ENCODE measurements at places on chromosomes 5 and 9.

- DNase-seq = no peak
Observed at GRCh38 chr5:40483316-40483715, 196.4 kb upstream of the PTGER4 start.

DNA sequence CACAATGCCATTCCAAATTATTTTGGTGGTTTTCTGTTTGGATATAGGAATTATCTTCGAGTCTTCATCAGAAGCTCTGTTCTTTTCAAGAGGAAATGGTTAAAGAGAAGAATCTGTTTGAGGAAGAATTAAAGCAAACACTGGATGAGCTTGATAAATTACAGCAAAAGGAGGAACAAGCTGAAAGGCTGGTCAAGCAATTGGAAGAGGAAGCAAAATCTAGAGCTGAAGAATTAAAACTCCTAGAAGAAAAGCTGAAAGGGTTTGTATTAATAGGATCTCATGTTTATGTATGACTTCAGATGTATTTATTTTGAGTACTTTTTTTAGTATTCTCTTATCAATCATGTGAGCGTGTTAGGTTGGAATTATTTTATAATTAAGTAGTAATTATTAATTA is 15.0 kb downstream of the HMMR start:
- DNase-seq = no peak

DNA sequence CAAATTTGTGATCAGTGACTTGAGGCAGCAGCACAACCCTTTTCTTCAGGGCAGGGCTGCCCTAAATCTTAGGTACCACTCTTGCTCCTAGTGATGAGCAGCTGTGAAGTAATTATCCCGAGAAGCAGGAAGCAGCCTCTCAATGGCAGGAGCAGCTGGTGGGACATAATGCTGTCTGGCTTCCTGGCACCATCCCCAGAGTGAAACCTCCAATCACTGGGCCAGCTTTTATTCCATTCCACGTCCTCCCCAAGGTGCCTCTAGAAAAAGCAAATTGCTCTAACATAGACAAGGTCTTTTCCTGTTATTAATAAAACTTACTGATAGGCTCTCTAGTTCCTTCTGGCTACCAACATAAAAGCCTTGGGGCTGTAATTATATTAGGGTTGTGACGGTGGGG is 154.0 kb downstream of the FRMD3 start:
- DNase-seq = no peak

DNA sequence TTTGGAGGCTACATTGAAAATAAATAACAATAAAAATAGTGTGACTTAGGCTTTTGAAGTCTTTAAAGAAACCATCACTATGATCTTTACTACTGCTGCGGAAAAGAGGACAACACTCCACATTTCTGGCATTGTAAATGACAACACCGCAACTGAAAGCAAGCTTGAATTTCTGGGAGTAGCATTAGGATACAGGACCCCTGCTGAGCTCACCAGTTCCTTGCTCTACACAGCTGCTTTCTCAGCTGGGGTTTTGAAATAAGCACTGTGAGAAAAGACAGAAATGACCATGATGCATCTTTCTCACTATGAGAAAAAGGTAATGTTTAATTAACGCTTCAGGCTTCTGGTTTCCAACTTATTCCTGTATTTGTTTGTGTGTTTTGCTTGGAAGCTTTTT is 168.0 kb downstream of the TAF11L14 start:
- no peak for DNase-seq

GRCh38 chr5:171424726-171425125 is 5.3 kb downstream of the FGF18 start:
- no peak for DNase-seq

DNA sequence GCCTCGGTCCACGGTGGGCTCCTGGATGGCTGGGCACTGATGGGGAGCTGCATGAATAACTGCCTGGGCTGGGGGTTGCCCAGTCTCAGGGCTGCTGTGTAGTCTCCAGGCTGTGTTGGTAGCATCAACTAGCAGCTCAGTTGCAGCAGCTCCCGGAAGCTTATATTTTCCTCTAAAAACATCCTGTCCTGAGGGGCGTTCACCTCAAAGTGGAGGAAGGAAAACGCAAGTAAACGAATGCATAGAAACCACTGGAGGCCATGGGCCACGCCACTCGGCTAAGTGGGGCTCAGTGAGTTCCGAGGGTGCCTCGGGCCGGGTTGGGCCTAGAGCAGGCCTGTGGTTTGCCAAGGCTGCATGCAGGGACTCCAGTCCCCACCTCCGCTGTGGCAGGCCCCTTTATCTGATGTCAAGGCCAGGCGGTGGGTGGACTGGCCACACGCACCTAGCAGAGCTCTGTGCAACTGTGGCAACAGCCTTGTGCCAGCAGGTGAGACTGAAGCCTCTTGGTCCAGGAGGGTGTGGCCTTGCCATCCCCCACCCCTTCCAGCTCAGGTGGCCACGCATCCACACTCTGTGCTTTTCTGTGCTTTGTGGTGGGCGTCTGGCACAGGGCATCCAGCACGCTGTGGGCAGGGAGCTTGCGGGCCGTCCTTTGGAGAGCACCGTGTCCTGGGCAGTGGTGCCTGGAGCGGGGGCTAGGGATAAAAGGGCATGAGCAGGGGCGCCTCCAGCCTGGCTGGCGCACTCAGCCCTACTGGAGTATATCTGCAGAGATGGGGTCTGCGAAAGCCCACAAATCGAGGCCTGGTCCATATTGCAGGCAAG is 15.1 kb downstream of the TCF7 start:
- no peak for DNase-seq

DNA sequence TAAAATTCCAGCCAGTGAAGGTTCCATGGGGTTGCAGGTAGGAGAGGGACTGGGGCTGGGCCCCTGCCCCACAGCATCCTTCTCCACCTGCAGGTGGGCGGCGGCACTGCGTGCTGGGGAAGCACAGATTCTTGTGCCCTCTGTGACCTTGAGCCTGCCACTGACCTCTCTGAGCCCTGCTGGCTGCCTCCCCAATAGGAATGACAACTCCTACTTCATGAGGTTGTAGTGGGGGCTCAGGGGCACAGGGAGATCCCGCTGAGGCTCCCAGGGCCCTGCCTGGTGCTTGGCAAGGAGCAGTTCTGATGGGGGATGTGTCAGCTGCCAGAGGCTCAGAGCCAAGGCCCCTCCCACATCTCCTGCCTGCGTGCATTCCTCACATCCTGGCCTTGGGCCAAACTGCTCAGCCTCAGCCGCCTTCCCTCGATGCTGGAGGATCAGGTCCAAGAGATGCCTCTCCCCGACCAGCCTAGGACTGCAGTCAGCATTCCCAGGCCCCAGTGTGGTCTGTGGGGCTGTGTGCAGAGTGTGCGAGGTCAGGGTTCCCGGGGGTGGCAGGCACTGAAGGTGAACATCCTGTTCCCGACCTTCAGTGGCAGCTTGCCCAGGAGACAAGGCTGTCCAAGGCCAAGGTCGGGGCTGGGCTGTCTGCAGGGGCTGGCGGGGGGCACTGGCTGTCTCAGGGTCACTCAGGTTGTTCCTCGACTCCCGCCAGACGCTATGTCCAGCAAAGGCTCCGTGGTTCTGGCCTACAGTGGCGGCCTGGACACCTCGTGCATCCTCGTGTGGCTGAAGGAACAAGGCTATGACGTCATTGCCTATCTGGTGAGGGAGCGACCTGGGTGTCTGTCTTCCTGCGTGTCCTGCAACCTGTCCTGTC is 7.0 kb downstream of the ASS1 start:
- DNase-seq = no peak

DNA sequence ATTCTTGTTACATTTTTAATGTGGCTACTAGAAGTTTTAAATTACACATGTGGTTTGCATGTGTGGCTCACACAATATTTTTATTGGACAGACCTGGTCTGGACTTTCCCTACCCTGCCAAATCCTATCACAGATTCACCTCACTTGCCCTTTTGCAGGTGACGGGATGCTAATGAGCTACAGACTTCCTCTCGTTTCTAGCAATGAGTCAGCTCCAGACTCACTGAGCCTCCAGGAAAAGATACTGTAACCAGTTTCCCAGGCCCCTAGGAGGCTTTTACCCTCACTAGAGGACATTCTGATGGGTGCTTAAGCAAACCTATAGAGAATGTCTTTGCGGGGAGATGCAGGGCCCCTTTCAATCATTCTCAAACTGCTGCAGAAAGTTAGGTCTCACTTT is 135.4 kb downstream of the WDR41 start:
- DNase-seq = no peak

GRCh38 chr9:84062538-84062937 is 81.9 kb downstream of the RMI1 start:
- no peak for DNase-seq

GRCh38 chr9:77751341-77752091 is 103.4 kb upstream of the GNA14 start:
- no peak for DNase-seq

DNA sequence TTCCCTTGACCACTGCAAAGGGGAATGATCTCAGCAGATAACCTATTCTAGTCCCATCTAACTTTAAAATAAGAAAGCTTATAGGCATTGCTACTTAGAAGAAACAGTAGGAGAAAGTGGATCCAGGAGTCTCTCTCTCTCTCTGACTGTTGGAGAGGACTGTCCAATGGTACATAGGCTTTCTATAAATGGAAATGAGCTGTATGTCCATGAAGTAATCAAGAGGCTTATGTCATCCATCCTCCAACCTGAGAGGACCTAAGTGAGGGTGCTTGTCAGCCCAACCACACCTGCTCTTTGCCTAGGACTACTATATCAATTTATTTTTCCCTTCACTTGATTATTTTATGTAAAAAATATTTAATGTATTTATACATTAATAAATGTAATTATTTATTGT is 172.3 kb downstream of the PAPPA start:
- no peak for DNase-seq

DNA sequence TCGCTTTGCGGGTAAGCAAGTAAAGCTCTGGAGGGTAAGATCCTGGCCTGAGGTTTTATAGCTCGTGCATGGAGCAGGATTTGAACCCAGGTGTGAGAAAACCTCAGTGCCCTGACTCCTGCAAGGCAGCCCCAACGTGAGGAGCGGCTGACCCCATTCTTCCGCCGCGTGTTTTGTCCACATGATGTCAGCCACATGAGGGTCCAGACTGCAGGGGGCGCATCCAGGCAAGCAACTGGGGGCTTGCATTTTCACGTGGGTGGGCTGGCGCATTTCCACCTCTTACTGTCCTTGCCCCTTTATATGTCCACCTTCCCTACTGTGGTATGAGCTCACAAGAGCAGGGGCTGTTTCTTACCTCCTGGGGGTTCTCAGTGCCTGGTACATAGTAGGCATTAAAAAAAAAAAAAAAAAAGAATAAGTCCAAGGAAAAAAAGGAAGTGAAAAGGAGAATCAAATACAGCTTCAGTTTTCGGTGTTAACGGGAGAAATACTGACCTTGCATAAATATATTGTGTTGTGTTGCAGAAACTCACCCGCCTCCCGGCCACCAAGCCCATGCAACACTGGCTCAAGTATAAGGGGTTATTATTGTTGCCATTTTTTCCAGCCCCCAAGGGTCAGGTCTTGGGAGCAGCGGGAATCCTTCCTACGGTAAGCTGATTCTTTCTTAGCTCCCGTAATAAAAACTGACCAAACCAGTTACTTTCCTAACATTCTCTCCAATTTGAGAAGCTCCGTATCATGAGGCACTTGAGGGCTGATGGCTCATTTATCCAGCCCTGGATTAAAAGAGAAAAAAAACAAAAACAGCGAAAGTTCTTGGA is 15.0 kb downstream of the TLX3 start:
- DNase-seq = no peak

DNA sequence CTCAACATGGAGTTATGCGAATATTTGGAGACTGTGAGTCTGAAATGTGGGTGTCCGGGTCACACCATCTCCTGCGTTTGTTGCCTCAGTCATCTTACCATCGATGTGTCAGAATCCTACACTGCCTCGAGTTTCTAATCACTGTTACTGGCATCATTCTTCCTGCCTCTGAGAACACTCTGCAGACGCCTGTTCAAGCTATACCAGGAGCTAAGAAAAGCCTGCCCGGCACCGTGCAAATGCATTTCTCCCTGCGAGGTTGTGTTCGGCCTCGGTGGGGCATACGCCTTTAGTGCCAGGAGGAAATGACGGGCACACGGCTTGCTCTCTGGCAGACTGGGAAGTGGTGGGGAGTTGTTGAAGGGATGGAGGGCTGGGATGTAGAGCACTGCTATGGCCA is 31.2 kb upstream of the SLC25A51 start:
- no peak for DNase-seq

DNA sequence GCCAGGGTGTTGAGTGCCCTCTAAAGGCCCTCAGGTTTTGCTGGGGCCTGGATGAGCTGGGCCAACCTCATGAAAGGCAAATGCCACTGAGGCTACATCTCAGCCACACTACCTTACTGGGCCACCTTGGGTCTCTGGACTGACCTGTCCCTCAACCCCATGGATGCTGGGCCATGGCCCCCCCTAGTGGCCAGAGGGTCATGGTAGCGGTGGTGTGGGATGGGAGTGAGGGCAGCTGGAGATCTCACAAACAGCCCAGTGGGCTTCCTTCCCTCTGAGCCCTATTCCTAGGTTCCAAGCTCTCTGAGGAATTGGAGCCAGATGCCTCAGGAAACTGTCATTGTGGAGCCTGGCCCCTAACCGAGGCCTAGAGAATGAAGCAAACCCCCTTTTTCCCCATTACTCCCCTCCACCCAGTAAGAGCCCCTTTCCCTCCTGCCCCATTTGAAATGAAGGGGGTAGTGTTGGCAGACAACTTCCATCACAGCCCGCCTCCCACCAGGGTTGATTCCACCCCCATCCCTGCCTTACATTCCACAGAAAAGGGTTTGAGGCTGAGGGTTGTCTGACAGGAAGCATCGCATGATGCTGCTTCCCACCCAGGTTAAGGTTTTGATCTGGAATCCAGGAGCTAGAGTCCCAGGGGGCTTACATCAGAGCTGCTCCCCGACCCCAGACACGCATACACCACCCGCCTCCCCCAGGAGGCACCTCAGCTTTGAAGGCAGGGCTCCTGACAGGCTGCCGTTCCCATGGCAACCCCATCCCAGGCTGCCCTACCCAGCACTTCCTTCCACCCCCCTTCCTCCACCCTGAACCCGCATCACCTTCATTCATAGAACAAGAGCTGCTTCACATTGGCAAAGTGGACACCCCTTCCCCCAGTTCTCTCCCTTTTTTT is 63.9 kb downstream of the PCDH1 start:
- DNase-seq = peak; percentile 53

DNA sequence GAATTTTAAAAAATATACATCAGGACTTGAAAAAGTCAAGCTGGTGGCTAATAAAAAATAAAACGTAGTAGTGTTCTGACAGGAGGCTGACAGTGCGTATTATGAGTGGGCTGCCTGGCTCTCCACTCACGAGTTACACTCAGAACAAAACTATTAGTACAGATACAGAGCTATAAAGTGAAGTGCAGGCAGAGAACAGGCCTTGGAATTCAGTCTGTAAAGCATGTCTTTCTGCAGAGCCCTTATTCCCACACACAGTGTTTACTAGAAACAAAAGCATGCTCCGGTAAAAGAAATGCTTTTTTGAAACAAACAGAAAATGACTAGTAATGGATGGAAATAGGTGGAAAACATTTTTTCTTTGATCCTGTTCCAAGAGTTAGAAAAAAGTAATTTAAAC is 334.7 kb downstream of the DIRAS2 start:
- no peak for DNase-seq

- no peak for DNase-seq
Observed at GRCh38 chr9:130711469-130711868, 17.9 kb downstream of the EXOSC2 start.

- DNase-seq = no peak
Observed at GRCh38 chr9:116450378-116451139, 236.5 kb upstream of the TRIM32 start.
